ENCODE measurements at places on chromosomes 7 and 10.

- DNase-seq, result no peak
Observed at GRCh38 chr10:21944727-21945386, 58.7 kb downstream of the DNAJC1 start.

- no peak for DNase-seq
Observed at GRCh38 chr7:143320620-143321019, 4.7 kb downstream of the CLCN1 start.

- no peak for DNase-seq
Observed at GRCh38 chr10:129552119-129552518, 85.1 kb downstream of the MGMT start.

DNA sequence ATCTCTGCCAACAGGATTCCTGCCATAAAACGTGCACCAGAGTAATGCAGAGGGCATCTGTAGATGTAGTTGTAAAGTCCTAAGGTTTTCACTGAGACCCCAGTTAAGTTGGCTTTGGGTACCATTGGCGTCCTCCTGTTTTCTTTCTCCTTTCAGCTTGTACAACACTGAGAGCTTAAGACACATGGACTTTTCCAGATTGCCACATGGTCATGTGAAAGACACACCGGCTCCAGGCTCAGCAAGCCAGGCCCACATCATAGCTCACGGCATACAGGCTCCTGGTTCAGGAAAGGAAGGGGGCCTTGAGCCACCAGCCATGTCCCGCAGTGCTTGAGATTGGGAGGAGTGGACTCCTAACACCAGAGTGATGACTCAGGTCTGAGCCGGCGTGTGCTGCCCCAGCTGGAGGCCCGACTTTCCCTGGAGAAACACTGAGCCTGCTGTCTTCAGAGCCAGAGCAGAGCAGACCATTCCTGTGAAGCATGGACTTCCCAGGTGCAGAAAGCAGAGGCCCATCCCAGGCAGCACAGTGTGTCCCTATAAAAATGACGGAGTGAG, 252.7 kb downstream of the PRPF18 start:
- peak; percentile 92 for DNase-seq

- DNase-seq, result peak; percentile 41
Observed at GRCh38 chr7:22613496-22613895, 113.5 kb upstream of the IL6 start.

GRCh38 chr7:123096434-123096833, 100.9 kb upstream of the TAS2R16 start:
- no peak for DNase-seq

DNA sequence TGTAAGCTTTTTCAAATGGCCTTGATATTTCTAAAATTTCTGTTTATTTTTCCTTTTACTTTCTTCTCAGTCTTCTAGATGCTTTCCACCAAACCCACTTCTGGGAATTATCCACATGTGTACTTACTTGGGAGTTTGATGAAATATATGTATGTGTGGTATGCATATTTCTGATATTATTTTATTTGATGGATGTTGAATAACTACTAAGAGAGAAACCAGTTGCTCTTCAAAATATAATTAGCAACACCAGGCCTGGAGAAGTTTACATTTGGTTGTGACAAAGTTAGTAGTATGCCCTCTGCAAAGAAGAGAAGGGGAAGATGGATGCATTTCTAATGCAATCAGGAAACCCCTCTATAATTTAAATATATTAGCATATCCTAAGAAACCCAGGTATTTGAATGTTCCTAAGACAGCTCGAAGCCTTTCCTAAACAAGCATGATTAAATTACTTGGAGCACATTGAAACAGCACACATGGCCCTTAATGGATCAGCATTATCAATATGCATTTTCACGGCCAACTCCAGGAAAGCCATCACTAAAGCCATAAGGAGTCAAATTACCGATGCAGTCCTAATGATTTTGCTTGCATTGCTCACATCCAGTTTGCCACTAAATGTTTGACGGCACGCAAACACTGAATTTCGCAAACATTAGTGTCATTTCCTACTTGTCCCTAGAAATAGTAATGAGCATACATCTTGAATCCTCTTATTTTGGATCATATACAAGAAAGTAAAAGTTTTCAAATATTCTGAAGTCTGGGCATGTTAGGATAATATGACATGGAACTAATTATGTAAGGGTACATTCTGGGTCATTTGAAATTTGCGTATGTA, 393.8 kb downstream of the EXOC4 start:
- no peak for DNase-seq

- DNase-seq, result peak; percentile 54
Observed at GRCh38 chr7:28804990-28805389, 153.1 kb downstream of the TRIL start.

- no peak for DNase-seq
Observed at GRCh38 chr7:4074407-4074806, 607.7 kb upstream of the FOXK1 start.

DNA sequence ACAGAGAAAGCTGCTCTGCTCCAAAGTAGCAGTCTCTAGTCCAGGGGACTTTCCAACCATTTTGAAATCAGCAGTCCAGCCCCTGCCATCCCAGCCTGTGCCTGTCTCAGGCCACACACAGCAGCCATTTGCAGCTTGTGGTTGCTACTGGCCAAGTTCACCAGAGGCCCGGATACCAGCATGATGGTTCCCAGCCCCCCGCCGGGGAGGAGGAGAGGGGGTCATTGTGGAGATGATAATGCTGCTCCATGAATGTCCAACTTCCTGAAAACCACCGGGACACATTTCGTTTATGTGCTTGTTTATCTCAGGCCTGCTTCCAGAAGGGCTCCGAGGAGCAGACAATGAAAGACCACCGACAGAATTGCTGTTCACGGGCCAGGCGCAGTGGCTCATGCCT, 160.0 kb downstream of the UBE2H start:
- DNase-seq, result no peak

DNA sequence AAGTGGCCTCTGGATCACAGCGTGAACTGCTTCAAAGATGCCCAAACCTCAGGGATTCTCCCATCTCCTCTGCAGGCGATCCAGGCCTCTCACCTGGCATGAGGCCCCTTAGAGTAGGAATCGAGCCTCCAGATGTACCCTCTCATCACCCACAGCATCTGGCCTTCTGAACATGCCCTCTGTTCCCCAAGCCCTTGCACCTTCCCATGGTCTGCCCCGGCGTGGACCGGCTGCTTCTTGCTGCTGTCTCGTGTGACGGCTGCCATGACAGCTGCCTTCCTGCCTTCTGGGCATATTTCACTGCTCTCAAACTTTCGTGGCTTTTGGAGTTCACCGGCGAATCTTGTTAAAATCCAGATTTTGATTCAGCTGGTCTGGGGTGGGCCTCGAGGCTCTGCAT, 157.2 kb upstream of the NPS start:
- no peak for DNase-seq

DNA sequence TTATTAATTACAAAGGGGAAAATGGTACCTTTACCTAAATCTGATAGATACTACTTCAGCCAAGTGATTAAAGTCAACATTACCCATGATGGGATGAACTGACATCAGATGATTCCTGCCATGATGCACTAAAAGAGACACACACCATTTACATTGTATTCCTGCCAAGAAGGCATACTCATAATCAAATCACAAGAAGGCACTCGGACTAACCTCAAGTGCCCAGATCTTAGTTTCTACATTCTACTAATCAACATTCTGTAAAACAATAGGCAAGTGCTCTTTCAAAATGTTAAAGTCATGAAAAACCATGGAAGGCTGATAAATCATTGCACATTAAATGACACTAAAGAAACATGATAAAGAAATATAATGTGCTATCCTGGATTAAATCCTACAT, 44.4 kb downstream of the SLC35G1 start:
- DNase-seq, result no peak

Data from EH (cell line).